ENCODE measurements at places on chromosomes 2 and 18.
A peak's percentile ranks its signal among the peaks of the same experiment; 100 is the strongest.

DNA sequence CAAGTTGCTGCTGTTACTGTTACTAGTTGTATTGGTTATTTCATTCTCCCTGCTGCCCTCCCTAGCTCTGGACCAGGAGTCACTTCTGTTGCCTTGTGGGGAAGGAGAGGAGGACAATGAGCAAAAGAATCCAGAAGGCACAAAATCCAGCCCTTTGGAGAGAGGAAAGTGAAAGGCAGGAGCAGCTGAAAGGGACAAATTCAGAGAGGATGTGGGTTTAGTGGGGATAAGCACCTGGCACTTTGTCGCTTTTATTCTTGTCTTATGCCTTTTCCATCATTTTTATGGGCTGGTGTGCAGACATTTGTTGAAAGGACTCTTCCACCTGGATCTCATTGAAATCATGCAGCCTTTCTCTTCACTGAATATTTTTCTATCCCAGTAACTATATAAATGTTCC lies 24.3 kb upstream of the LTBP1 start:
- no peak for DNase-seq

GRCh38 chr2:106358081-106358480 lies 110.1 kb downstream of the RGPD3 start:
- DNase-seq, result no peak

- DNase-seq, result no peak
Observed at GRCh38 chr18:40529478-40529877, 1425.6 kb upstream of the PIK3C3 start.

DNA sequence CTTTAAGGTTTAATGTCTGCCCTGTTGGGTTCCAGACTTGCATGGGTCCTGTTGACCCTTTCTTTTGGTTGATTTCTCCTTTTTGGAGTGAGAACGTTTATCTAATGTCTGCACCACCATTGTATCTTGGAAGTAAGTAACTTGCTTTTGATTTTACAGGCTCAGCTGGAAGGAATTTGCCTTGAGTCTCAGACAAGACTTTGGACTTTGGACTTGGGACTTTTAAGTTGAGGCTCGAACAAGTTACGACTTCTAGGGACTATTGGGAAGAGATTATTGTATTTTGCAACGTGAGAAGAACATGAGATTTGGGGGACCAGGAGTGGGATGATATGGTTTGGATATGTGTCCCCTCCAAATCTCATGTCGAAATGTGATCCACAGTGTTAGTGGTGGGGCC lies 267.7 kb downstream of the GLI2 start:
- DNase-seq, result no peak

GRCh38 chr18:5464251-5464650 lies 79.5 kb downstream of the EPB41L3 start:
- no peak for DNase-seq

DNA sequence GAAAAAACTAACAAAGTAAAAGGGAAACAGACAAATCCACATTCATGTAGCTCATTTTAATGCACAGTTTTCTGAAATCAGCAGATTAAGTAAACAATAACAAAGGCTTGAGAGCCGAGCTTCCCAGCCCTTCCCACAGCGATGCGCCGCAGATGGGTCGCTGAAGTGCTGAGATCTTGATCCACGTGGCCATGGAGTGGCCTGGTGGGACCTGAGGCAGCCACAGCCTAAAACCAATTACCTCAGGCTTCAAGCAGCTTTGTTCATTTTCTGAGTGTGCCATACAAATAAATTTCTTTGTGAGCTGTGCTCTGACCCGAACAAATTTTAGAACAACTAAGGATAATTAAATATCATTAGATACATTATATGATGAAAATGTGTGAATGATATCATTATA lies 25.6 kb upstream of the CYRIA start:
- DNase-seq, result no peak

DNA sequence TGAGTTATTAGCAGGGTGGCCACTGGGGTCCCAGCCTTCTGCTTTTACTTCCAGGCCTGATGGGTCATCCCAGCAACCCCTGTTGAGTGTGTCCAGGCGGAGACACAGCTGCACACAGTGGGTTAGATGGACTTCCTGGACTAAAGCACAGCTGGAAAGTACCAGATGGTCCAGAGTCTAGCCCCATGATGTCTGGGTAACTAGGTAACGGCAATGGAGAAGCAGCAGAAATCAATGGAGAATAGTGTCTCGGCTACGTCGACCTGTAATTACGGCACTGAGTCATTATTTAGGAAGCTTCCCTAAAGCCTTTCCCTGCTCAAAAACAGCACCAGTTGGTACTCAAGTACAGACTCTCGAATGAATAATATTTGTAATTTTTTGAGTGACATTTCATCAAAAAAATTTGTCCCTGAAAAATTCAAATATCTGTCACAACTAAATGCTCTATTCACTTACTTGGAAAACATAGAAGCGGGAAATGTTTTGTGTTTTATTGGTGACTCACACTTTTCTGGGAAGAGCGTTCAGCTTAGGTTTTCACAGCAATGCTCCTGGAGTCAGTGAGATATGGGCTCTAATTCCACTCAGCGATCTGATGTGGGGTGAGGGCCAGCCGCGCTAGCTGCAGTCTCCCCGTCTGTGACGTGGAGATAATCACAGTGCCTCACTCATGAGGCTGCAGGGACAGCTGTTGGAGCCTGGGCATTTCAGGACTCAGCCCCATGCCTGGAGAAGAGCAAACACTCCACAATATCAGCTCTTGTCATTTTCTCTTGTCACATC lies 16.2 kb upstream of the ARL4C start:
- no peak for DNase-seq

- no peak for DNase-seq
Observed at GRCh38 chr2:190582736-190583506, 48.4 kb upstream of the NEMP2 start.

GRCh38 chr18:39149211-39149806 lies 1583.7 kb upstream of the CELF4 start:
- DNase-seq, result no peak

GRCh38 chr2:8333177-8333831 lies 348.6 kb upstream of the ID2 start:
- no peak for DNase-seq

- no peak for DNase-seq
Observed at GRCh38 chr2:217935901-217936684, 66.7 kb downstream of the TNS1 start.

- DNase-seq, result no peak
Observed at GRCh38 chr2:27245626-27246025, 17.2 kb downstream of the SLC30A3 start.

- no peak for DNase-seq
Observed at GRCh38 chr2:1881998-1882397, 137.7 kb upstream of the PXDN start.

GRCh38 chr18:21184396-21184996 lies 57.5 kb upstream of the GREB1L start:
- no peak for DNase-seq

- DNase-seq, result no peak
Observed at GRCh38 chr2:45612285-45612684, 1.2 kb upstream of the SRBD1 start.

DNA sequence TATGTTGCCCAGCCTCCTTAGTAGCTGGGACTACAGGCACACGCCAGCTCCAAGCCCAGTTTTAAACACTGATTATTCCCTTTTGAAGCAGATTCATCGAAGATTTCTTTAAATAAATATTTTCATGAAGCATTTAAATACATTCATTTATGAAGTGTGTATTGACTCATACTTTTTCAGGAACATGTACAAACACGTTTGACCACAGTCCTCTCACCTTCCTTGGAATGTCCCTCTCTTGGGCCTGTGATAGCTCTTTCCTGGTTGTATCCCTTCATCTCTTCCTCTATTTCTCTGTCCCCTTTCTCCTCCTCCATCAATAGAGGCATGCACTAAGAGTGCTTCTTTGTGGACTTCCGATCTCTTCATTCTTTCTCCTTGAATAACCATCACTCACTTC lies 2.5 kb downstream of the PSTPIP2 start:
- DNase-seq, result no peak

GRCh38 chr2:172011812-172012575 lies 12.2 kb downstream of the METAP1D start:
- no peak for DNase-seq

- peak; percentile 70 for DNase-seq
Observed at GRCh38 chr2:239548451-239548871, 147.6 kb upstream of the HDAC4 start.

GRCh38 chr18:47246027-47246971 lies 5.2 kb downstream of the SKOR2 start:
- no peak for DNase-seq

DNA sequence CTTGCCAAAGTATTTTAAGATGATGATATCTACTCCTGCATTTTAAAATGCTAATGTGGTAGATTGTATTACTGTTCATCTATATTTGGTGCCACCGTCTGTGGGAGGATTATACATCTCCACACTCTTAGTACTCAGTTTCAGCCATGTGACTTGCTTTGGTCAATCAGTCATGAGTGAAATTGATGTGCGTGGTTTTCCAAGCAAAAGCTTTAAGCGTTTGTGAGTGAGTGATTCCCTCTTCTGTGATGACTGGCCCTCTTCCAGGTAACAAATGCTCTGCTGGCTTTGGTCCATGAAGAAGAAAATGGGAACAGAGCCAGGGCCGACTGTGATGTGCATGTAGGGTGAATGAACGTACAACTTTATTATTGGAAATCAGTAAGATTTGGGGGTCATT lies 330.4 kb downstream of the LPIN1 start:
- DNase-seq, result no peak

DNA sequence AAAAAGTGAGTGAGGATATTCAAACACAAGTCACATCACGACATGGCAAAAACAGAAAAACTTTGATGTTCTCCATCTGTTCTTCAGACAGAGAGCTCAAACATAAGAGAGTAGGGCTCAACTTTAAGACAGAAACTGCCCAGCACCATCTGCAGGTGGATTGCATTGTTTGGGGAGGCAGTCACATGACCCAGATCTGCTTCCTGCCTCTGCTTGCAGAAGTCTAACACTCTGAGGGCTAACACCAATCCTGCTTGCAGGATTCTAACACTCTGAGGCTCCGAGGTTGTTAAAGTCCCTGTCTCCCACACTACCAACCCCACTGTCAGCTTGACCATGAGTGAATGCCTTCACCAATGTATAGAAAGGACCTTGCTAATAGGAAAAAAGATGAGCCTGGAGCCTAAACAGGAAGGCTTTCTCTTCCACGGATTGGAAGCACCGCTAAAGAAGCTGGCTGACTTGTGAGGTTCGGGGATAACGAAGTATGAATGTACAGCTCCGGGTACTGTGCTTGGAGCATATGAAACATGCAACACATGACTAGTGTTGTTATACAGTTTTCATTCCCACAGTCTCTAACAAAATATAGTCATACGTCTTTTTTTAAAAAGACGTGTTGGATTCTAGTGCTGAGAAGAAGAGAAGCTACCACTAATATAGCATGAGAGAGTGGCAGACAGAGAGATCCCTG lies 176.6 kb upstream of the CREB1 start:
- DNase-seq, result no peak

GRCh38 chr2:100208141-100208770 lies 65.9 kb upstream of the AFF3 start:
- DNase-seq, result no peak

GRCh38 chr2:103295591-103295990 lies 533.8 kb downstream of the TMEM182 start:
- DNase-seq, result no peak

GRCh38 chr2:60641811-60642788 lies 88.6 kb upstream of the BCL11A start:
- peak; percentile 39 for DNase-seq

- DNase-seq, result no peak
Observed at GRCh38 chr2:88095022-88095421, 27.4 kb downstream of the SMYD1 start.

- no peak for DNase-seq
Observed at GRCh38 chr2:183172220-183172887, 48.1 kb downstream of the NUP35 start.

GRCh38 chr18:79915161-79916127 lies 36.0 kb downstream of the SLC66A2 start:
- no peak for DNase-seq

DNA sequence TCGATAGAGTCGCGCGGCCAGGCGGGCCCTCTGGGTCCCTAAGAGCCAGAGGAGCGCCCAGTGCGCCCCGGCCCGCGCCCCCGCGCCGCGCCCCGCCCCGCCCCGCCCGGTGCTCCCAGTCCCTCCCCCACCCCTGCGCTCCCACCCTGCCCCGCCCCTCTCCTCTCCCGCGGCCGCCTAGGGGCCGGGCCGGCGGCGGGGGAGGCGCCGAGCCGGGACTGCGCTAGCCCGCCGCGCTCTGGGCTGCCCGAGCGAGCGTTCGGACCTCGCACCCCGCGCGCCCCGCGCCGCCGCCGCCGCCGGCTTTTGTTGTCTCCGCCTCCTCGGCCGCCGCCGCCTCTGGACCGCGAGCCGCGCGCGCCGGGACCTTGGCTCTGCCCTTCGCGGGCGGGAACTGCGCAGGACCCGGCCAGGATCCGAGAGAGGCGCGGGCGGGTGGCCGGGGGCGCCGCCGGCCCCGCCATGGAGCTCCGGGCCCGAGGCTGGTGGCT lies at the start of gene GPC1:
Gene GPC1, plus strand, starts transcription at position 207 of the 491 bp plus-strand sequence. Its CDS starts 256 bp downstream, at position 463.
- DNase-seq, result peak; percentile 61

- DNase-seq, result no peak
Observed at GRCh38 chr2:201194097-201194496, 11.2 kb downstream of the CASP10 start.

DNA sequence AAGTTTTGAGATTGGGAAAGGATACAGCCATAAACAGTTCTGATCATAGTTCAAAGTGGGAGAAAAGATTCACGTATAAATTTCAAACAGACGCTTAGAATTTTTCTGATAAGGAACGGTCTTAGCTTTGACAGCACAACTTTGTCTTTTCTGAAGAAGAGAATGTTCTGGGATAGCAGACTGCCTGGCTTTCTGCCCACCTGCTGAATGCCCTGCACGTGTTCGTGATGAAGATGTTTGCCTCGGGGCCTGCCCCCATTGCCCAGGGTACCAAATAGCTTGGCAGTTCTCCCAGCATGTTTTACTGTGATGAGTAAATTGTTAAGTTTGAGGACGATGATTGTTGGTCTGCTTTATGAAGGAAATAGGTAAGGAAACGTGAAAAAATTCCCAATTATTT lies 4.6 kb downstream of the MRPL33 start:
- DNase-seq, result no peak

GRCh38 chr18:56065086-56065485 lies 477.1 kb upstream of the TCF4 start:
- DNase-seq, result no peak

GRCh38 chr2:48189552-48190228 lies 283.4 kb upstream of the FBXO11 start:
- peak; percentile 7 for DNase-seq

DNA sequence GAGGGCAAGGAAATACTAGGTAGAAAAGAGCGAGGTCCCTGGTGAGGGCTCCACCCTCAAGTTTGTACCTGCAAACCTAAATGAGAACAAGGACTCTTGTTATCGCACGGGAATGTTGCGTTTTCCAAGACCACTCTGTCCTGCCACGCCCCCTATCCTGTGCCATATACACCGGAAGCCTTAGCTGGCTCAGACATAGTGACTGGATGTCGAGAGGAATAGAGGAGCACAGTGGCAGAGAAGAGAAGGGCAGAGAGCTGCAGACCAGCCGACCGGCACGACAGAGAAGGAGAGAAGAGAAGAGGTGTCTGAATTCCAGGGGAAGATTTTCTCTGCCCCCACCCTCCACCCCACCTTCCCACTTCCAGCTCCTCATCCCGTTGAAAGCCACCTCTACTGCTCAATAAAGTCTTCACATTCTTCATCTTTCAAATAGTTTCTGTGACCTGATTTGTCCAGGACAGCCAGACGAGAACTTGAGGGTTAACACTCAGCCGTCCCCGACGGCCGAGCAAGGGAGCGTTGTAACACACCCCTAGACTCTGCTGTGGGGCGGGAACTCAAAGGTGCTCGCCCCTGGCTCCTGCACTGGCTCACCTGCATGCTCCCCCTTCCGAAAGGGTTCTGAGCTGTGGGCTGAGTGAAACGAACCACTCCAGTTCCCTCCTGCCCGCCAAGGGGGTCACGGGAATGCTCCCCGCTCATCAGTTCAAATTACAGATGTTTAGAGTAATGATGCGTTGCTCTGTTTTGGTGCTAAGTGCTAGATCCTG lies 24.9 kb upstream of the COL3A1 start:
- no peak for DNase-seq
